ENCODE measurements at places on chromosomes 3 and 15. TPM values are rescaled to one million over a fixed set of nuclear protein-coding genes. Genes with fewer than 3 reads are reported as not detected.

Gene LRRC31
- total RNA-seq = not detected

DNA sequence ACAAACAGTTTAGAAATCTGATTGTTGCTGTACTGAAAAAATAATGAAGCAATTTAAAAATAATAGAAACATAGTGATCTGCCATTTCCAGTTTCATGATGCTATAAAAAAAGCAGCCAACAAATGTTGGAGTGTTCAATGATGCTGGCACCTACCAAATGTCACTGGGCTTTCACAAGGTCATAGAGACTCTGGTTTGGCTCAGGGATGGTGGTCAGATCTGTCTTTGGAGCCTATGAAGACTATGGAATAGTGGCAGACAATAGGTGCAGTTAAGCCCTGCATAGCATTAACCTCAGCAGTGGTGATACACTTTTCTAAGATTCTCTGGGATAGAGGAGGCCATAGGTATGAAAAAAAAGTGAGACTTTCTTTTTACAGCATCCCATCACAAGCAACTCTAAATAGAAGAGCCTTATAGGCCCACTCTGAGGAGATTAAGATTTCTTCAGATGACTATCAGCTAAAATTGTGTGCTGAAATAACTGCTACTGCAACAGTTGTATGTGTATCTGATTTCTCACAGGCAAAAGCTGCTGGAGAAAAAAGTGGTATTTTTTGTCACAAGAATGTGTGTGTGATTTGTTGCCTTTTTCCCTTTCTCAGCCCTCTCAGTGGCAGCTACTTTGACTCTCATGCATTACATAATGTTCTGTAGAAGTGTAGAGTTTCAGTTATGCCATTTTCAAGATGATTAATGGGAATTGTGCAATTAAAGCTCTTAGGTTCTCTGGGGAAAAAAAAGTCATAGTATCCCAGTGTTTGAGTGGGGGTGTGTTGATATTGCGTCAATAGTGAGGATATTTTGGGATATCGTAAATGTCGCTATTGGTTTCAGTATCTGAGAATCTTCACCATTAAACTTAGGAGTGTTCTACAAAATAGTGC, 137.4 kb downstream of the MBNL1 start:
- peaks cover 93% of the 10 kb centered on the region for H3K4me1 ChIP-seq
- no peak for DNase-seq
- peak overlapping the region; percentile 73 for H3K27ac ChIP-seq
- no peaks in the 10 kb centered on the region for H3K36me3 ChIP-seq
- H3K4me3 ChIP-seq = no peak overlapping the region

- no peaks in the 10 kb centered on the region for H3K4me1 ChIP-seq
- H3K27me3 ChIP-seq = no peaks in the 10 kb centered on the region
- no peak overlapping the region for H3K27ac ChIP-seq
- H3K36me3 ChIP-seq = no peaks in the 10 kb centered on the region
Observed at GRCh38 chr15:53963801-53964200, 14.4 kb upstream of the UNC13C start.

GRCh38 chr3:31105011-31105410, 210.6 kb upstream of the GADL1 start:
- no peaks in the 10 kb centered on the region for H3K4me1 ChIP-seq
- H3K4me3 ChIP-seq = no peak overlapping the region
- no peaks in the 10 kb centered on the region for H3K36me3 ChIP-seq
- DNase-seq = no peak

Gene EFCAB12
- not detected for total RNA-seq

- H3K27me3 ChIP-seq = no peaks in the 10 kb centered on the region
- no peak overlapping the region for H3K4me3 ChIP-seq
- H3K36me3 ChIP-seq = no peaks in the 10 kb centered on the region
- no peak for DNase-seq
- H3K4me1 ChIP-seq = peaks cover 16% of the 10 kb centered on the region
Observed at GRCh38 chr3:69649120-69650065, 89.9 kb upstream of the MITF start.

Gene RGMA
- 21.8 TPM for total RNA-seq

- H3K4me1 ChIP-seq = no peaks in the 10 kb centered on the region
- H3K36me3 ChIP-seq = no peaks in the 10 kb centered on the region
- H3K27ac ChIP-seq = no peak overlapping the region
- H3K4me3 ChIP-seq = no peak overlapping the region
Observed at GRCh38 chr3:47259114-47259513, 23.5 kb downstream of the KIF9 start.

Gene MINAR1
- total RNA-seq = 0.14 TPM

GRCh38 chr3:17795711-17796110, 53.3 kb upstream of the TBC1D5 start:
- H3K4me1 ChIP-seq = no peaks in the 10 kb centered on the region
- no peak overlapping the region for H3K27ac ChIP-seq
- no peak overlapping the region for H3K4me3 ChIP-seq
- no peaks in the 10 kb centered on the region for H3K36me3 ChIP-seq

DNA sequence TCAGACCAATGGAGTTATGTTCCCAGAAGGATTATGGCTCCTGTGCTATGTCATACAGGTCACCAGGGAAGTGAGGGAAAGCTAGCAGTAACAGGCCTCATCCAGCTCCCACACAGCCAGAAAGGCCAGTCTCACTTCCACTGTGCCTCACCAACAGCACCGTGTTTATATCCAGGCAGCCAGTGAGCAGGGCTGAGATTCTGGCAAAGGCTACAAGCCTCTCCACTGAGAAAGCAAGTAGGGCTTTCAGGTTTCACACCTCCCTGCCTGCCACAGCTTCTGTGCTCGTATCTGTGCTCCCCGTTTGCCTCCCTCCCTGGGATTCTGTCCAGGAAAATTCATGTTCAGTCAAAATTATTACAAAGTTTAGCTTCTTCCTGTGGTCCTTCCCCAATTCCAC, 14.9 kb upstream of the CFAP20DC start:
- no peak overlapping the region for H3K27ac ChIP-seq
- DNase-seq = no peak
- H3K4me1 ChIP-seq = no peaks in the 10 kb centered on the region
- H3K4me3 ChIP-seq = no peak overlapping the region

- peaks cover 15% of the 10 kb centered on the region for H3K4me1 ChIP-seq
- DNase-seq = peak; percentile 90
- H3K4me3 ChIP-seq = peak within 1 kb of the TSS; percentile 60
- no peaks in the 10 kb centered on the region for H3K27me3 ChIP-seq
- peak within 1 kb of the TSS; percentile 88 for H3K27ac ChIP-seq
Observed at GRCh38 chr15:72685925-72686794, at the start of the genes BBS4 and HIGD2B. Gene BBS4, plus strand, starts transcription at chr15:72686207. Its CDS starts 21 bp downstream, at chr15:72686228. Gene HIGD2B, minus strand, starts transcription at chr15:72686182. Its CDS starts 9,808 bp downstream, at chr15:72676374.

DNA sequence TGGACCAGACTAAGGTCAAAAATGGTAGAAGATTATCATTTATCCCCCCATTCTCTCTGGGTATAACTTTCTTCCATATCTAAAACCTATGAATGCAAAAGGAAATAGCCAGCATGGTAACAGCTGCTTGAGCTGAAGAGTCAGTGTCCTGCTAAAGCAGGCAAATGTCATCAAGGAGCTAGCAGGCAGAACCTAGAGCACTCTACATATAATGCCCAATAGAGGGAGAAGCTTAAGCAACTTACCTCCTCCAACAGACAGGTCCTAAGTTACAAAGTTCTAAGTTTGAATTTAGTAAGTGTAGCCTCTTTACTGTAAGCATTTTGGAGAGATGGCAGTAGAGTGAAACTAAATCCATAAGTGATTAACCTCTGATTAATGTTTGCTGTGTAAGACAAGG, 7.7 kb downstream of the RAF1 start:
- no peaks in the 10 kb centered on the region for H3K27me3 ChIP-seq
- H3K4me3 ChIP-seq = no peak overlapping the region
- no peak overlapping the region for H3K27ac ChIP-seq
- no peaks in the 10 kb centered on the region for H3K36me3 ChIP-seq
- peaks cover 82% of the 10 kb centered on the region for H3K4me1 ChIP-seq
- no peak for DNase-seq

GRCh38 chr15:70016511-70016994, 81.2 kb downstream of the TLE3 start:
- no peak for DNase-seq
- no peaks in the 10 kb centered on the region for H3K4me1 ChIP-seq
- no peaks in the 10 kb centered on the region for H3K36me3 ChIP-seq
- H3K27me3 ChIP-seq = no peaks in the 10 kb centered on the region

GRCh38 chr15:99987701-99988100, 254.5 kb upstream of the LYSMD4 start:
- no peaks in the 10 kb centered on the region for H3K27me3 ChIP-seq
- H3K4me1 ChIP-seq = peaks cover 3% of the 10 kb centered on the region
- no peak overlapping the region for H3K27ac ChIP-seq
- no peak overlapping the region for H3K4me3 ChIP-seq

GRCh38 chr15:58490086-58490887, 58.5 kb downstream of the LIPC start:
- no peaks in the 10 kb centered on the region for H3K36me3 ChIP-seq
- H3K27me3 ChIP-seq = no peaks in the 10 kb centered on the region
- no peak overlapping the region for H3K4me3 ChIP-seq
- H3K4me1 ChIP-seq = no peaks in the 10 kb centered on the region
- DNase-seq = no peak

- no peak for DNase-seq
- H3K27me3 ChIP-seq = no peaks in the 10 kb centered on the region
- H3K27ac ChIP-seq = no peak overlapping the region
- H3K4me3 ChIP-seq = no peak overlapping the region
Observed at GRCh38 chr15:96978937-96979473, 648.5 kb downstream of the NR2F2 start.

GRCh38 chr15:81398910-81399551, 25.0 kb upstream of the TMC3 start:
- no peaks in the 10 kb centered on the region for H3K36me3 ChIP-seq
- DNase-seq = no peak
- no peak overlapping the region for H3K27ac ChIP-seq
- no peak overlapping the region for H3K4me3 ChIP-seq
- H3K27me3 ChIP-seq = no peaks in the 10 kb centered on the region
- H3K4me1 ChIP-seq = no peaks in the 10 kb centered on the region

- no peak overlapping the region for H3K4me3 ChIP-seq
- no peaks in the 10 kb centered on the region for H3K27me3 ChIP-seq
Observed at GRCh38 chr3:20080956-20081554, 40.8 kb downstream of the KAT2B start.

- no peaks in the 10 kb centered on the region for H3K27me3 ChIP-seq
- H3K4me1 ChIP-seq = no peaks in the 10 kb centered on the region
- H3K4me3 ChIP-seq = no peak overlapping the region
- no peak for DNase-seq
- no peak overlapping the region for H3K27ac ChIP-seq
Observed at GRCh38 chr3:59288951-59289350, 239.1 kb upstream of the CFAP20DC start.

DNA sequence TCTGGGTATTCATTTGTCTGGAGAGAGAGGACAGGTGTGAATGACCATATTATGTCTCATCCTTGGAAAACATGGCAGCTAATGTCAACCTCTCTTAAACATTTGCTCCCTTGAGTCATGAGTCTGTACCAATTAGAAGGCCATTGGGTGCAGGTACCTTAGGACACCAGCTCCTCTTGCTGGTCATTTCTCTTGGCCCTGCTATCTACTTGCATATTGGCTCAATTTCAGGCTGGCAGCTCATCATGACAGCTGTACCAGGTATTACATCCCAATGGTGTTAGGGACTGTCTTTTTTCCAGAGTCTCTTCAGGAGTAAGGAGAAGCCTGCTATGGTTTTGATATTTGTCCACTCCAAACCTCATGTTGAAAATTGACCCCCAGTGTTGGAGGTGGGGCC, 92.2 kb upstream of the ANKRD28 start:
- no peaks in the 10 kb centered on the region for H3K27me3 ChIP-seq
- no peak overlapping the region for H3K27ac ChIP-seq
- no peak for DNase-seq
- no peak overlapping the region for H3K4me3 ChIP-seq

DNA sequence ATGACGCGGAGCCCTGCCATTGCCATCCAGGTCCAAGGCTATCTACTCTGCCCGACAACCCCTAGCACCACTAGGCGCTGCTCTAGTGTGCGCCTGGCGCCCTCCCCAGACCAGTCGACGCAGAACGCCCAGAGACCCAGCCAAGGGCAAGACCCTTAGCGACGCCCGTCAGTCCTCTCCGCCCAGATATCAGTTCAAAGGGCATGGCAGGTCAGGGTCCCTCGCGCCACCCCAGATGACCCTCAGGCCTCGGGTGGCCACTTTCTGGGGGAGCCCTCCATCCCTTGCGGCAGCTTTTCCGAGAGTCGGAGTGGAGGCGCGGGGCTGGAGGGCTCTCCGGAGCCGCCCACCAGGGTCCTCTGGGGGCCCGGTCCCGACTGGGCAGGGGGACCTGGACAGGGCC, 371 bp upstream of the CLSTN2 start:
- peaks cover 31% of the 10 kb centered on the region for H3K27me3 ChIP-seq
- H3K4me1 ChIP-seq = peaks cover 24% of the 10 kb centered on the region
- no peak overlapping the region for H3K27ac ChIP-seq
- no peaks in the 10 kb centered on the region for H3K36me3 ChIP-seq
- peak overlapping the region; percentile 21 for H3K4me3 ChIP-seq
- DNase-seq = peak; percentile 73

- no peak overlapping the region for H3K4me3 ChIP-seq
- DNase-seq = no peak
- H3K27ac ChIP-seq = no peak overlapping the region
- no peaks in the 10 kb centered on the region for H3K27me3 ChIP-seq
- no peaks in the 10 kb centered on the region for H3K36me3 ChIP-seq
Observed at GRCh38 chr3:187019542-187020072, 89.3 kb downstream of the ST6GAL1 start.

Gene HESX1
- total RNA-seq = not detected

DNA sequence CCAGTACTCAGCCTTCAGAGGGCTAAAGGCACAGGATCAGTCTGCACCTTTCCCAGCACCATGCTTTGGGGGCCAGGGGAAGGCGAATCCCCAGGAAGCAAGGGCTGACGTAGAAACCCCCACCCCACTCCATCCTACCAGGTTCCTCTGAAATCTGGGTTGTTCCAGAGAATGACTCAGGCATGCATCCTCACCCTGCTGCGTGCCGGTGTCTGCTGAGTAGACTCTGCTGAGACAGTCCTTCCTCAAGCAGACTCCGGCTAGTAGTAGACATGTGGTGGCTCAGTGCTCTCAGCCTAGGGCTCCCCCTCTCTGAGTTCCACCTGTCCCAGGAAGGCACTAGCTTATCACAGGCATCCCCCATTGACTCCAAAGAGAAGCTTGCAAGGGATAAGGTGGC, 9.0 kb downstream of the TMEM43 start:
- H3K4me1 ChIP-seq = peaks cover 4% of the 10 kb centered on the region
- H3K27me3 ChIP-seq = no peaks in the 10 kb centered on the region
- no peak overlapping the region for H3K4me3 ChIP-seq
- no peak overlapping the region for H3K27ac ChIP-seq

Gene DLEC1
- total RNA-seq = 0.16 TPM

DNA sequence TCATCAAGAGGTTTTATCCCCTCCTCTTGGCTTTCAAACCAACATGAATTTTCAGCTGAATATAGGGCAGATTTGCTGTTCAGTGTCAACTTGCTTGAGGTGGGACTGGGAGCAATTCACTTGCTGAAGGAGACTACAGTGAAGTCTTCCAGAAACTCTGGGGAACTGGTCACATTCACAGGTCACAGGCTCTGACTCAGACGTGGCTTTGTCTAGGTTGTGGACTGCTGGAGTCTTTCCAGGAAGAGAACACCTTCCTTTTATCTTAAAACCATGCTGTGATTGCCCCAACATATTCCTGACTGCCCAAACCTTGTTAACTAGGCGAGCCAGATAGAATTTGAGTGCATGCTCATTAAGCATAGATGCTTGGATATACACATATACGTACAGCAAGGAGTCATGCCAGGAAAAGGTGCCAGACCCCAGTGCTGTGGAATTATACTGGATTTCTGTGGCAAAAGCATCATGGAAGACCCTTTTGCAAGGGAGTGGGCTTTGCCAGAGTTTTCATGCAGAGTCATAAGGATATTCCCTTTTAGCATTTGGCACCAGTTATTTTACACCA, 399.1 kb upstream of the TBL1XR1 start:
- H3K4me3 ChIP-seq = no peak overlapping the region
- H3K27me3 ChIP-seq = no peaks in the 10 kb centered on the region
- no peaks in the 10 kb centered on the region for H3K36me3 ChIP-seq
- H3K4me1 ChIP-seq = peaks cover 43% of the 10 kb centered on the region

Gene HACD3
- total RNA-seq = 33.5 TPM

Measured in sigmoid colon (tissue), 7 donors.